ENCODE measurements at places on chromosomes 12 and 14. TPM values are rescaled to one million over a fixed set of nuclear protein-coding genes. Genes with fewer than 3 reads are reported as not detected.

OTUB2 gene
- 2.0 TPM for total RNA-seq

SPIC gene
- total RNA-seq, result not detected

GALNT6 gene
- total RNA-seq, result 15.8 TPM

DNA sequence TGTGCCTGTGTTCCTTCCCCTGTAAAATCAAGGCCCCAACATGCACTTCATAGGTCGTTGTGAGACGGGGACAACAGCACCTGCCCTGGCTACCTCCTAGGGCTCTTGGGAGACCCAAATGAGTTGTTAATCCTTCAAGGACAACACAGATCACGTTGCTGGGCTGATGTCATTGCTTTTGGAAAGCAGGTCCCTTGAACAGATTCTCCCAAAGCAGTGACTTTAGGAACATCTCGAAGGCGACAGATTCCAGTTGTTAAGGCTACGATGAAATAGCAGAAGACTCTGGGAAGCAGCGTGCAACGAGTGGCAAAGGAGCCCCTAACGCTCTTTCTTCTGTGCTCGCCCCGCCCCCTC, 26.2 kb upstream of the MAP1LC3B2 start:
- H3K4me1 ChIP-seq, result peaks cover 19% of the 10 kb centered on the region
- H3K27me3 ChIP-seq, result no peaks in the 10 kb centered on the region
- H3K27ac ChIP-seq, result no peak overlapping the region
- peak overlapping the region; percentile 78 for H3K4me3 ChIP-seq

DNA sequence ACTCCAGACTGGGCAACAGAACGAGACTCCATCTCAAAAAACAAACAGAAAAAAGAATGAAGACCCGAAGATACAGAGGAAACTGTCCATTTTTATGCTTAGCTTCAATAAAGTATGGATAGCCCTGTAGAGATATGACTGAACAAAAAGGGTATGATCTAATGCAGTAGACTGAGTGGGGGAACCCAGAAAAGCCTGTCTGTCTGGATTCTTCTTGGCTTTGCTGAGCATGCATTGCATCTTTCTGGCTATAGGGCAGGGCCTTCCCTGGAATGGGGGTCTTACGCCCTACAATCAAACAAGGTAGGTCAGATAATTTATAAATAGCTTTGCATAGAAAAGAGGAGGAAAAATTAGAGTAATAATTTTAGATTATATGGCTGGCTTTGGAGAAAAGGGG, 10.1 kb downstream of the MIA2 start:
- no peak for DNase-seq
- no peaks in the 10 kb centered on the region for H3K27me3 ChIP-seq
- no peak overlapping the region for H3K4me3 ChIP-seq
- H3K27ac ChIP-seq, result no peak overlapping the region

DNA sequence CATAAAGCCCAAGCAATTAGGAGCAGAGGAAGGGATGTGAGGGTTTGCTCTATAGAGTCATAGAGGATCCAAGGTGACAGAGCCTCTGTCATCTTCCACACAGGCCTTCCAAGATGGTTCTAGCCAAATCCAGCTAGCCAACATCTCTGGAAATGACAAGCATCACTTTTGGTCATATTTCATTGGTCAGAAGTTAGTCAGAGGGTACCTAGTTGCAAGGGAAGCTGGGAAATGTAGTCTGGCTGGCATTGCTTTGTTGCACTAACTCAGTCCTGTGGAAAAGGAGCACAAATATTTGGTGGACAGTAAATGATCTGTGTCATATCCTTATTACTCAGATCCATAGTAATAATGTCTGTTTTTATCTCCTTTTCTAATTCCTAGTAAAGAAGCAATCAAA, 715.7 kb downstream of the NRXN3 start:
- no peak for DNase-seq
- H3K27ac ChIP-seq, result no peak overlapping the region
- H3K36me3 ChIP-seq, result no peaks in the 10 kb centered on the region

- H3K4me1 ChIP-seq, result no peaks in the 10 kb centered on the region
- no peak overlapping the region for H3K4me3 ChIP-seq
- H3K27me3 ChIP-seq, result peaks cover 3% of the 10 kb centered on the region
- H3K36me3 ChIP-seq, result peaks cover 11% of the 10 kb centered on the region
Observed at GRCh38 chr14:71751264-71751663, 181.0 kb upstream of the RGS6 start.

DNA sequence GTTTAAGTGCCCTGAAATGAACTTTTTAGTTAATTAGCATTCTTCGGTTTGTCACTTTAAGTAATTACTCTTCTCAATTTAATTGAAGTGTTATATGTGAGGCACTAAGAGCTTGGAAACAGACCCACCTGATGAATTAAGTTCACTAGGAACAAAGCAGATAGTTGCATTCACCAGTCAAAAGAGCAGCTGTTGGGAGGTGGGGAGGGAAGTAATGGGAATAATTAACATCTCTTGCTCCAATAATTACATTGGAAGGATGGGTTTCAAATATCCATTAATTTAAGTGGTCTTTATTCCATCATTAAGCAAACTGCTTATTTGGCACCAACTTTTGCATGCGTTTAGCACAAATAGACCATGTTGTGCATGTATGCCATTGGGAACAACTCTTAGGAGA, 667.2 kb downstream of the GALC start:
- no peak for DNase-seq
- no peaks in the 10 kb centered on the region for H3K27me3 ChIP-seq

DNA sequence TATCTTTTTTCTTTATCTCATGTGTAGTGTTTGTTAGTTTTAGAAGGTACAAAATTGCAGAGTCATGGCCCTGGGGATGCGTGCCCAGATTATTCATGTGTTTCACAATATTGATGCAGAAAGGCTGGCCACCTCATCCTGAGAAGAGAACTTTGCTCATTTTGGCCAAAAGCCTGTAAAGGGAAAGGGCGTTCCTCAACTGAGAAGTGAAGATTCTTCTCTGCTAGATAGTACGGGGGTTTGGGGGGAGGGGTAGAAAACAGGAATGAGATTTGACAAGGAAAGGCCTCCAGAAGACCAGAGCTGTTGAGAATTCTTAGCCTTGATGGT, 1.7 kb downstream of the MGST1 start:
- H3K4me1 ChIP-seq, result no peaks in the 10 kb centered on the region
- no peak for DNase-seq
- H3K27me3 ChIP-seq, result peaks cover 10% of the 10 kb centered on the region
- no peak overlapping the region for H3K27ac ChIP-seq
- no peaks in the 10 kb centered on the region for H3K36me3 ChIP-seq

GRCh38 chr14:100241279-100241678, 2.3 kb downstream of the YY1 start:
- H3K4me1 ChIP-seq, result peaks cover 55% of the 10 kb centered on the region
- H3K4me3 ChIP-seq, result peak overlapping the region; percentile 81
- H3K36me3 ChIP-seq, result peaks cover 34% of the 10 kb centered on the region

DNA sequence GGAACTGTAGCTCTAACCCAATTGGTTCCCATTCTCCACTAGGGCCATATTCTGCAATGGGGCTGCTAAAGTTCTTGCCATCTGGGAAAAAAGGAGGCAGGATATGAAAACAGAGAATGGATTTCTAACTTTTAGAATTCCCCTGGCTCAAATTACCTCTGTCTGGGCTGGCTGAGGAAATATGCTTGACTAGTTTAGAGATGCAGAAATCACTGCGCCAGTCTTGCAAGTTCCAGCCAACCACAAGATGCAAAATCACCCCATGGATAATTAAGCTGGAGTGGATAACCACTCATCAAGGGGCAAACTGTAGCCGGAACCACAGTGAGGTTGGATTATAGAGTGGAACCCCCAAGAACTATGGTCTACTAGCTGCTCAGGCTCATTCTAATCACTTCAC, 126.3 kb downstream of the RALGAPA1 start:
- H3K4me3 ChIP-seq, result no peak overlapping the region
- no peaks in the 10 kb centered on the region for H3K36me3 ChIP-seq
- no peak for DNase-seq

GRCh38 chr14:45028107-45028626, 55.7 kb upstream of the PRPF39 start:
- H3K4me1 ChIP-seq, result no peaks in the 10 kb centered on the region
- H3K4me3 ChIP-seq, result no peak overlapping the region
- H3K36me3 ChIP-seq, result peaks cover 7% of the 10 kb centered on the region
- H3K27ac ChIP-seq, result no peak overlapping the region

DNA sequence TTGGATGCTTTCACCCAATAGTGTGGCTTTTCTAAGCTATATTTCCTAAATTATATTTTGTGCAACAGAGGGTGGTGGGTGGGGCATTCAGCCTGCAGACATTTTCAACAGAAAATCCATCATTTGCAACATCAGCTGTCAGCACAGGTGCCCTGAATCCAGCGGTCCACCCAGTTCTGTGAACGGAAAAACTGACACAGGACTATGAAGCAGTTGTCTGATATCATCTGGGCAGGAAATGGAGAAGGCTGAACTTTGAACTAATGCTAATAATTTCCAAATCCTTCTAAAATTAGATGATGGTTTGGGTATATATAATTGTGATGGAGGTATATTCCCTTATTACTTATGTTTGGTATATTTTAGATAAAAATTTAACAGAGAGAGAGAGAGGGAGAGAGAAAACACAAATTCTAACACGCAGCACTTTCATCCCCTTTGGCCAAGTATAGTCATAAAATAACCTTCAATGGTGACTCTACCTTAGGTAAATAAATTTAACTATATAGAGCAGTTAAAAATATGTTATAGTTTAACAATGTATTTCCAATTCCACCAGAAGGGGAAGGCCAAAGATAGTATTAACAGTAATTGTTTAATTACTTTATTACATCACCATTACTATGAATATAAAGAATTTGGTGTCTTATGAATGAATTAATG, 58.3 kb upstream of the PTPRB start:
- H3K36me3 ChIP-seq, result no peaks in the 10 kb centered on the region
- H3K27me3 ChIP-seq, result no peaks in the 10 kb centered on the region

DNA sequence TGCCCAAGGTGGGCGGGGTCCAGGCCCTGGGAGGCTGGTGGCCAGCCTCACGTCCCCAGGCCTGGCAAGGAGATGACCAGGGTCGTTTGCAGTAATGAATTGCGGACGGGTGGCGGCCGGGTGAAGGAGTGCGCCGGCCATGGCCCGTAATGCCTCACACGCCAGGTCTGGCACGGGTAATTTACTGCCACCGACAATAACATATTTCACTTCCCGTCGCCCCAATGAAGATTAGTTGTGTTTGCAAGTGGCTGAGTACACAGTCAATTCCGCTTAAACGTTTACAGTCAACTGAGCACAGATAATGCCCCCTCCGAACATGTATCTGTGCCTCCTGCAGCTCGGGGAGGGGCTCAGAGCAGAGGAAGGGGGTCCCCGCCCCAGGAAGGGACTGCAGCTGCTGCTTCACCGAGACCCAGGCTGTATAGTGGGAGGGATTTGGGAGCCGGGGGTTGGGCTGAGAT, 48.3 kb downstream of the MVK start:
- H3K4me1 ChIP-seq, result peaks cover 4% of the 10 kb centered on the region
- DNase-seq, result no peak
- H3K27ac ChIP-seq, result no peak overlapping the region
- H3K36me3 ChIP-seq, result no peaks in the 10 kb centered on the region

- peaks cover 26% of the 10 kb centered on the region for H3K36me3 ChIP-seq
- H3K4me1 ChIP-seq, result peaks cover 41% of the 10 kb centered on the region
- H3K27ac ChIP-seq, result peak overlapping the region; percentile 97
- DNase-seq, result peak; percentile 32
- no peaks in the 10 kb centered on the region for H3K27me3 ChIP-seq
- peak overlapping the region; percentile 87 for H3K4me3 ChIP-seq
Observed at GRCh38 chr12:11650286-11651281, 1.1 kb downstream of the ETV6 start.

- H3K27ac ChIP-seq, result peak overlapping the region; percentile 83
- peaks cover 44% of the 10 kb centered on the region for H3K4me1 ChIP-seq
- peaks cover 3% of the 10 kb centered on the region for H3K36me3 ChIP-seq
- DNase-seq, result no peak
- H3K4me3 ChIP-seq, result peak overlapping the region; percentile 95
Observed at GRCh38 chr12:30754383-30754749, 385 bp downstream of the CAPRIN2 start.

GRCh38 chr14:104473244-104473565, 106.4 kb upstream of the C14orf180 start:
- H3K4me3 ChIP-seq, result no peak overlapping the region
- H3K4me1 ChIP-seq, result no peaks in the 10 kb centered on the region
- H3K27me3 ChIP-seq, result peaks cover 5% of the 10 kb centered on the region

DNA sequence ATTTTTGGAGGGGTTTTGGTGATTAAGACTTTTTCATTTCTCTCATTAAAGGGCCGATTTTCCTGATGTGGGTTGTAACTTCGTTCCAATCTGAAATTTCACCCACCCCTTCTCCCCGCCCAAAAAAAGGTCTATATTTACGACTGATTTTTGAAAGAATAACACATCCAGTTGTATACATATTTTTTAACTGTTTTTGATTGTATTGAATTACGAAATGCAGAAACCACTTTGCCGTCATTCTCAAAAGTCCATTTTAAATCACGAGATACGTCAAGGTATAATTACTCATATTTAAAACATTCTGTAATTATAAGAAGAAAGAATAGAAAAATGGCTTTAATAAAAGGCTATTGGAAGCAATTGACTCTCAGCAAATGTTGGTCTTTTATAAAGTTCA, 520.7 kb downstream of the MED13L start:
- H3K27ac ChIP-seq, result no peak overlapping the region
- no peak for DNase-seq
- no peaks in the 10 kb centered on the region for H3K4me1 ChIP-seq
- H3K4me3 ChIP-seq, result no peak overlapping the region
- no peaks in the 10 kb centered on the region for H3K36me3 ChIP-seq

- no peak overlapping the region for H3K4me3 ChIP-seq
- no peak for DNase-seq
- no peaks in the 10 kb centered on the region for H3K4me1 ChIP-seq
- H3K27me3 ChIP-seq, result peaks cover 5% of the 10 kb centered on the region
Observed at GRCh38 chr12:25263594-25263993, 12.9 kb upstream of the KRAS start.

GRCh38 chr14:53742233-53742620, 214.4 kb downstream of the BMP4 start:
- no peaks in the 10 kb centered on the region for H3K4me1 ChIP-seq
- DNase-seq, result no peak
- no peak overlapping the region for H3K4me3 ChIP-seq
- no peaks in the 10 kb centered on the region for H3K27me3 ChIP-seq
- H3K36me3 ChIP-seq, result no peaks in the 10 kb centered on the region

GRCh38 chr12:128383357-128383937, 116.5 kb downstream of the TMEM132C start:
- H3K4me3 ChIP-seq, result no peak overlapping the region
- H3K4me1 ChIP-seq, result no peaks in the 10 kb centered on the region
- H3K36me3 ChIP-seq, result no peaks in the 10 kb centered on the region

GRCh38 chr12:109762673-109763191, 49.1 kb downstream of the FAM222A start:
- H3K27me3 ChIP-seq, result peaks cover under 1% of the 10 kb centered on the region
- no peak overlapping the region for H3K27ac ChIP-seq
- no peaks in the 10 kb centered on the region for H3K36me3 ChIP-seq
- DNase-seq, result no peak
- peaks cover 4% of the 10 kb centered on the region for H3K4me1 ChIP-seq

DNA sequence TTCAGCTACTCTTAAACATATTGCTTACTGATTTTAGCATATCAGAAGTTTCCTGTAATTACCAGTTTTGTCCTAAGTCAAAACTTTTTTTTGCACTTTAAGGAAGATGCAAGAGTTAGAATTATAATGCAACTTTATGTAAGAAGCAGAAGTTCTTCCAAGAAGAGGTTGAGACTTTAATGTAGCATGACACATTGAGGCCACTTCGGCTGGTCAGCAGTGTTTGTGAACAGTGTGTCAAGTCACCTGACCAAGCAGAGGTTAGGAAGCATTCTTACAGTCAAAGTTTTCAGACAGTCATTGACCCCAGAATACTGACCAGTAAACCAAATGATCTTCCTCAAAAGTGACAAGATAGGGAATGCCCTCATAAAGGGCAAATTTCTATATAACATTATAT, 15.2 kb downstream of the FGFR1OP2 start:
- H3K27me3 ChIP-seq, result no peaks in the 10 kb centered on the region
- no peak overlapping the region for H3K4me3 ChIP-seq
- no peak for DNase-seq
- H3K27ac ChIP-seq, result no peak overlapping the region

All from activated CD4-positive, alpha-beta memory T cell treated with anti-CD3 and anti-CD28 coated beads for 36 hours (primary cell).